ENCODE measurements at places on chromosomes 7 and 10. TPM values are rescaled to one million over a fixed set of nuclear protein-coding genes. Genes with fewer than 3 reads are reported as not detected.

GRCh38 chr10:71564194-71564820 lies 155.3 kb downstream of the C10orf105 start:
- no peak for DNase-seq
- no peaks in the 10 kb centered on the region for H3K36me3 ChIP-seq
- peaks cover 7% of the 10 kb centered on the region for H3K27me3 ChIP-seq
- no peaks in the 10 kb centered on the region for H3K4me1 ChIP-seq
- H3K4me3 ChIP-seq: no peak overlapping the region

DNA sequence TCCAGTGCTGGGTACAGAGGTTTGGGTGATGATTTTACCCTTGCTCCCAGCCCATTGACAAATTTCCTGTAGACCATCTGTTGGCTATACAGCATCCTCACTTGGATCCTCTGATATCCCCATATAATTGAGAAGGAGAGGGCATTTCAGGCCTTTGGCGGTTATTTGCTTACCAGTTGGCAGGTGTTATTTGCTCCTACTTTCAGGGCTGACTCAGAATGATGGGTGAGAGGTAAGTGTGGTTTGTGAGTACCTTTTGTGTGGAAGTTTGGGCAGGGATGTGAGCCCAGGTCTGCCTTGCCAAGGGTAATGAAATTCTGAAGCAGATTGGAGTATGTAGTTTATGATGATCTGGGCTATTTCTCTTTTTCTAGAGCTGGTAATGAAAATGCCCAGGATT lies 93.6 kb downstream of the LRMDA start:
- H3K4me3 ChIP-seq: no peak overlapping the region
- peaks cover 7% of the 10 kb centered on the region for H3K27me3 ChIP-seq
- DNase-seq: no peak
- no peaks in the 10 kb centered on the region for H3K4me1 ChIP-seq
- H3K36me3 ChIP-seq: no peaks in the 10 kb centered on the region

DNA sequence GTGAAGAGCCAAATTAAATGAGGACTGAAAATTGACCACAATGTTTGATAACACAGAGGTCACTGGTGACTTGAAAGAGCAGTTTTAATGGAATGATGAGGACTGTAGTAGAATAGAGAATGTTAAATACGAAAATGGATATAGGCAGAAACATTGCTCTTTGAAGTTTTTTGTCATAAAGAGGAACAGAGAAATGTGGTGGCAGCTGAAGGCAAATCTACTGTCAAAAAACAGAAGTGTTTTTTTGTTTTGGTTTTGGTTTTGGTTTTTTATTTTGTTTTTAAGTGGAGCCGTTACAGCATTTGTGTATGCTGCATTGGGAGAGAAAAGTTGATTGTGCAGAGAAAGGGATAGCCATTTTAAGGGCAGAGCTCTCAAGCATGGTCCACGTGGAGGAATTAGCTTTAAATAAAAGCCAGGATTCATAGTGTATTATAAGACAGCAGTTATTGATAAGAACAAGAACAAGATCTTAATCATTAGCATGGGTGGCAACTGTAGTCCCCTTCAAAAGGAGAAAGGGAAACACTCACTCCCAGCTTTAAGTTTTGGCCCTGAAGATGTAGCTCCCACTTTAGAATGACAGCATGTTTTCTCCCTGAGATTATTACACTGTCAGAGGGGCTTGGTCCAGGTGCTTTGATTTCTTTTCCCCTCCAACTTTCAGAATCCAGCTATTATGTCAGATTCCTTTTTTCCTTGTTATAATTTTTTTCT lies 156.7 kb upstream of the BET1 start:
- no peaks in the 10 kb centered on the region for H3K36me3 ChIP-seq
- DNase-seq: no peak
- H3K4me3 ChIP-seq: peak overlapping the region; percentile 59
- peak overlapping the region; percentile 82 for H3K27ac ChIP-seq

TMEM236 gene
- total RNA-seq: not detected

DNA sequence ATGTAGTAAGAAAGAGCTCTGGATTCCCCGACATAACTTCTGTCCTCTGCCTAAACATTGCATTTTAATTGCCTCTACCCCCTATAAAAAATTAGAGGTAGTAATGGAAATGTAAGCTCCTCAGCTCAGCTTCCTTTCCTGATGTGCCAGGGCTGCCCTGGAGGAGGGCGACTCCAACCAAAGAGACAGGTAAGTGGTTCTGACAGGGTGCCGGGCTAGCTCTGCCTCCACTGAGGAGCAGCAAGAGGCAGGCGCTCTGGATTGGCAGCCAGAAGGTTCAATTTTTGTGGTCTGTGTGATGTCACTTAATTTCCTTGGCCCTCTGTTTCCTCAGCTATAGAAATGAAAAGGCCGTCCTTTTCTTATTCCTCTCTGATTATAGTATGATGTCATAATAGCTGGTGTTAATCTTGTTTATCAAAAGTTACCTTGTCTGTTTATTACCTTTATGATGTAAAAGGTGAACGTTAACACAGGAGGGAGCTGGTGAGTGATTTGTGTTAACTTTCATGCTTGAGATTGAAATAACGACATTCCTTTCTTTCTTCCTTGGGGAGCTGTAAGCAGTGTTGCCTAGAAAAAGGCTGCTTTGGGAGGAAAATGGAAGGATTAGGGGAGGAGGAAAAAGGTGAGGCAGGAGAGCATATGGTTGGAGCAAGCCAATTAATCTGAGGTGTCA lies 51.8 kb downstream of the ANLN start:
- no peak for DNase-seq
- no peaks in the 10 kb centered on the region for H3K27me3 ChIP-seq
- H3K4me1 ChIP-seq: no peaks in the 10 kb centered on the region
- H3K4me3 ChIP-seq: no peak overlapping the region
- no peak overlapping the region for H3K27ac ChIP-seq

MACROH2A2 gene
- total RNA-seq: 5.0 TPM

ZNF365 gene
- total RNA-seq: 0.04 TPM

- H3K4me1 ChIP-seq: no peaks in the 10 kb centered on the region
- no peak overlapping the region for H3K4me3 ChIP-seq
- no peak for DNase-seq
- peaks cover 10% of the 10 kb centered on the region for H3K27me3 ChIP-seq
- no peaks in the 10 kb centered on the region for H3K36me3 ChIP-seq
Measured at GRCh38 chr7:69817841-69818635, 219.8 kb downstream of the AUTS2 start.

- no peaks in the 10 kb centered on the region for H3K4me1 ChIP-seq
- no peak overlapping the region for H3K27ac ChIP-seq
- no peaks in the 10 kb centered on the region for H3K36me3 ChIP-seq
- no peak for DNase-seq
Measured at GRCh38 chr10:86165666-86166065, 200.9 kb downstream of the GRID1 start.

ZNF117 gene
- 5.2 TPM for total RNA-seq

- peak overlapping the region; percentile 41 for H3K27ac ChIP-seq
- H3K4me3 ChIP-seq: no peak overlapping the region
- H3K4me1 ChIP-seq: no peaks in the 10 kb centered on the region
- H3K36me3 ChIP-seq: no peaks in the 10 kb centered on the region
- H3K27me3 ChIP-seq: no peaks in the 10 kb centered on the region
- no peak for DNase-seq
Measured at GRCh38 chr7:102064361-102065025, 222.2 kb upstream of the SH2B2 start.

PNLIP gene
- not detected for total RNA-seq

- no peaks in the 10 kb centered on the region for H3K27me3 ChIP-seq
- H3K27ac ChIP-seq: no peak overlapping the region
- no peak overlapping the region for H3K4me3 ChIP-seq
Measured at GRCh38 chr7:47954231-47954911, 6.1 kb upstream of the PKD1L1 start.

DNA sequence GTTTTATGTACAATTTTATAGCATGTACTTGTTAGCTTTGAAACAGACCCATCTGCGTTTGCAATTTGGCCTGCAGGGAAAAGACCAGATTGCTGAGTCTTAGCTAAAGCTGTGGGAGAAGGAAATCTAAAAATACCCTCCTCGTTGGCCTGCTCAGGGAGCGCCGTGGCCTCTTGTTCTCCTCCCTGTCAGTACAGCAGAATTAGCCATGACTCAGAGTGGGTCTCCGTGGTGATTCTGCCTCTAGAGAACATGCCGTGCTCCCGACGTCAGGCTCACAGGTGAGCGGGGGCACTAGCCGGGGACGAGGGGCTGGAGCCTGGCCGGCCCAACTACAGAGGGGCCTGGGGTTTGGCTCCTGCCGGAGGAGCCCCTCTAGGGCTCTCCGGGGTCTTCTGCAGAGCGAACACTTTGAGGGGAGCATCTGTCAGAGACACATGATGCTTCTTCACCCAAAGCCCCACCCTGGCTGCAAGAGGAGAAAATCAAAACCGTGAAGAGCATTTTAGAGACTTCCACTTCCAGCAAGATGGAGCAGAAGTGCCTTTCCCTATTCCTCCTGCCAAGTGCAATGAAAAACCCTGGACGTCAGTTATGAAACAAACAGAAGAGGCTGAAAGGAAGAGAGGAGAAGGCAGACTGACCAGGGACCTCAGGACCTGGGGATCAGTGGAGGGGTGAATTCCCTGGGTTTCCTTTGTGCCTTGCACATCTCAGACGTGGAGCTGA lies 98.9 kb downstream of the LHPP start:
- H3K27ac ChIP-seq: no peak overlapping the region
- H3K36me3 ChIP-seq: no peaks in the 10 kb centered on the region
- no peak overlapping the region for H3K4me3 ChIP-seq
- H3K4me1 ChIP-seq: no peaks in the 10 kb centered on the region

- H3K4me3 ChIP-seq: no peak overlapping the region
- DNase-seq: peak; percentile 34
- H3K4me1 ChIP-seq: peaks cover 10% of the 10 kb centered on the region
- H3K27ac ChIP-seq: no peak overlapping the region
- no peaks in the 10 kb centered on the region for H3K27me3 ChIP-seq
- H3K36me3 ChIP-seq: no peaks in the 10 kb centered on the region
Measured at GRCh38 chr7:129163875-129164544, 19.5 kb downstream of the TSPAN33 start.

DNA sequence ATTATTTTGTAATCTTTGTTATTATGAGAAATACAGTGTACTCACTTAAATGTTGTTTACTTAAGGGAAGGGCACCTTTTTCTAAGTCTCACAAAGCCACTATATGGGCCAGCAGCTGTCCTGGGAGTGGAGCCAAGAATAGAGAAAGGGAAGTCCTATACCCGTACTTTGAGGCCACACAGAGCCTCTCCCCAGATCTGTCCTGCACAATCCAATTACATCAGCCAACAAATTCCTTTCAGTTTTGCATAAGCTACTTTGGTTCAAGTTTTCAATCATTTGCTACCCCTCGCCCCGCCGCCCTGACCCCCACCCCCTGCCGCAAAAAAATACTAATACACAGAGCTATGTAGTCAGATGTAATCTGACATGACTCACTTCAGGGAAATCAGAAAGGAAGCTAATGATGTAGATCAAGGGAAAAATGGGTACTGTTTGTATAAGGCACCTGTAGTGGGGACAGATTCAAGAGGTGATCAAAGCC lies 297.4 kb upstream of the NEBL start:
- H3K27ac ChIP-seq: no peak overlapping the region
- no peaks in the 10 kb centered on the region for H3K4me1 ChIP-seq
- H3K27me3 ChIP-seq: peaks cover 6% of the 10 kb centered on the region
- H3K36me3 ChIP-seq: no peaks in the 10 kb centered on the region
- DNase-seq: no peak

TEX36 gene
- not detected for total RNA-seq

DNA sequence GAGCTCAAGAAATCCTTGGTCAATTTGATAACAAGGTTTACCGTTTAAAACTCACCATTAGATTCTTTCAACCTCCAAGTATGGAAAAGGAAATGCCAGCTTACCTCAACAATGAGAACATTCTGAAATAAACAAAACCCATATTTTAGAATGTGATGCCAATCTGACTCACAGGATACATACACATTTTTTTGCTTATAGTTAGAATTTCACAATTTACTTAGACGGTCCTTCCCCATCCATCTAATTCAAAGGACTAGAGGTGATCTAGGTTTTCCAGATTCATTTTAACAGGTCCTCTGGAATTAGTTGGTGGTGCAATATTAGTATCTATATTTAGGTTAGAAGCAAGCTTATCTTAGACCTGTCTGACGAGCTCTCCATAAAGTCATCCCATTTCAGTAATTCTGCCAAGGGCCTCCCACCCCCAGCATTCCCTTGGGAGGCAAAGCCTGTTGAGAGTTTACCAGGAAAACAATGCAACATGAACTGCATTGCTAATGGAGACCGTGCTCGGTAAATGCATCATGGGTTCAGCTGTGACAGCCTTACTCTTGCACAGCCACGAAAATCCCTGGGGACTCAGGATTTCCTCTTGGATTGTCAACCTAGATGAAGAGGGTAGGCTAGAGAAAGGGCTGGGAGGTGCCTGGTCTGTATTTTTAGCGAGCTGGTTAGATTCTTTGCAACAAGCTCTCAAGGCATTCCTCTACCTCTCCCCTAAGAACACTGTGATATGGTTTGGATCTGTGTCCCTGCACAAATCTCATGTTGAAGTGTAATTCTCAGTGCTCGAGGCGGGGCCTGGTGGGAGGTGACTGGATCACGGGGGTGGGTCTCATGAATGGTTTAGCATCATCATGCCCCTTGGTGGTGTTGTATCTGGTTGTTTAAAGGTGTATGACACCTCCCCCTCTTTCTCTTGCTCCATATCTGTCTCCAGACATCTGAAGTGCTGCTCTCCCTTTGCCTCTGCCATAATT lies 93.8 kb downstream of the PRTFDC1 start:
- H3K27me3 ChIP-seq: no peaks in the 10 kb centered on the region
- H3K27ac ChIP-seq: no peak overlapping the region
- no peak for DNase-seq
- peaks cover 1% of the 10 kb centered on the region for H3K4me1 ChIP-seq

DNA sequence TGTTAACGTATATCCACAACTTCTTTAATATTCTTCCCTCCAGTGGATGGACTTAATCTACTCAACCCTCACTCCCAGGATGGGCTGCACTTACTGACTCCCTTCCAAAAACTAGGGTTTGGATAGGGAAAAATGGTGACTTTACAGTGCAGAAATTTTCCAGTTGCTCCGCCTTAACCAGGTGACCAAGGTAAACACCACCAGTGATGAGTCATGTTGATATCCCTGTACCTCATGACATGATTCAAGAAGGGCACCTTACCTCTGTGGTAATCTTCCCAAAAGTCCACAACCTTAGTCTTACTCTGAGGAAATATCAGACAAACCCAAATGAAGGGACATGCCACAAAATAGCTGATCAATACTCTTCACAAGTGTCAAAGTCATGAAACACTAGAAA lies 3.5 kb upstream of the GSTK1 start:
- DNase-seq: no peak
- no peak overlapping the region for H3K4me3 ChIP-seq
- H3K27ac ChIP-seq: peak overlapping the region; percentile 27
- peaks cover 75% of the 10 kb centered on the region for H3K4me1 ChIP-seq
- no peaks in the 10 kb centered on the region for H3K27me3 ChIP-seq

DNA sequence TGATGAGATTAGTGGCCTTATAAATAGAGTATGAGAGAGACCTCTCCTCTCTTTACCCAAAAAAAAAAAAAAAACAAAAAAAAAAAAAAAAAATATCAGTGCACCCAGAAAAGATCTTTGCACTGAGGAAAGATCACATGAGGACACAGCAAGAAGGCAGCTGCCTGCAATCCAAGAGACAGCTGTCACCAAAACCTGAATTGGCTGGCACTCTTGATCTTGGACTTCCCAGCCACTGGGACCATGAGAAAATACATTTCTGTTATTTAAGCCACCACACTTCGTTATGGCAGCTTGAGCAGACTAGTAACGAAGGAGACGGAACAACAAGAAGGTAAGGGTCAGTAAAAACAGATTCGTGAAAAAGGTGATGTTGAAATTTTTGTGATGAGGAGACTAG lies 47.0 kb downstream of the TMEM106B start:
- no peak overlapping the region for H3K4me3 ChIP-seq
- no peaks in the 10 kb centered on the region for H3K27me3 ChIP-seq
- H3K27ac ChIP-seq: no peak overlapping the region
- peaks cover 3% of the 10 kb centered on the region for H3K36me3 ChIP-seq
- peaks cover 6% of the 10 kb centered on the region for H3K4me1 ChIP-seq

GRCh38 chr10:51522858-51523257 lies 176.5 kb downstream of the CSTF2T start:
- H3K27me3 ChIP-seq: no peaks in the 10 kb centered on the region
- no peaks in the 10 kb centered on the region for H3K36me3 ChIP-seq
- no peak for DNase-seq

Data from activated CD4-positive, alpha-beta T cell treated with anti-CD3 and anti-CD28 coated beads, Interleukin-2, amount 10 ng/mL, durations not matched to agents 7 days and 5 days (primary cell).